ENCODE measurements at places on chromosomes 2 and 18. TPM values are rescaled to one million over a fixed set of nuclear protein-coding genes. Genes with fewer than 3 reads are reported as not detected.

The NEU4 gene
- 22.0 TPM for total RNA-seq

The LHCGR gene
- total RNA-seq: not detected

The EMILIN2 gene
- 22.6 TPM for total RNA-seq

The CYS1 gene
- total RNA-seq: 26.9 TPM

The SKOR2 gene
- not detected for total RNA-seq

The MEIS1 gene
- 29.4 TPM for total RNA-seq

The ACVR2A gene
- 23.0 TPM for total RNA-seq

The NOSTRIN gene
- 5.3 TPM for total RNA-seq

The NFE2L2 gene
- total RNA-seq: 64.3 TPM

Measured in thoracic aorta (tissue), 2 donors.